ENCODE measurements at places on chromosomes 2 and 18.

DNA sequence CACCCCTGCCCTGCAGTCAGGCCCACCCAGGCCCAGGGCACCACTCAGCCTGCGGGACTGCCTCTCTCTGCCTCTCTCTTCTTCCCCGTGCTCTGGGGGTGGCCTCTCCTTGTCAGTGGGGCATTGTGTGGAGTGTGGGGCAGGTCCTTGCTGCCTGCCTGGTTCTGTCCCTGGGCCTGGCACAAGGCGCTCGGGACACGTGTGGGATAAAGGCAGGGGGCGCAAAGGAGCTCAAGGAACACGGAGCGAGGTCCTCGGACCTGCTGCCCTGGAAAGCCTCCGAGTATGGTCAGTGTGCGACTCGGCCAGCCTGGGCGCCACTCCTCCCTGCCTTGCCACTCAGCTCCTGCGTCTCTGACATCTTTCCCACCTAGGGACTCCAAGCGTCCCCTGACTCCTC is 262.2 kb downstream of the HDAC4 start:
- DNase-seq = no peak

DNA sequence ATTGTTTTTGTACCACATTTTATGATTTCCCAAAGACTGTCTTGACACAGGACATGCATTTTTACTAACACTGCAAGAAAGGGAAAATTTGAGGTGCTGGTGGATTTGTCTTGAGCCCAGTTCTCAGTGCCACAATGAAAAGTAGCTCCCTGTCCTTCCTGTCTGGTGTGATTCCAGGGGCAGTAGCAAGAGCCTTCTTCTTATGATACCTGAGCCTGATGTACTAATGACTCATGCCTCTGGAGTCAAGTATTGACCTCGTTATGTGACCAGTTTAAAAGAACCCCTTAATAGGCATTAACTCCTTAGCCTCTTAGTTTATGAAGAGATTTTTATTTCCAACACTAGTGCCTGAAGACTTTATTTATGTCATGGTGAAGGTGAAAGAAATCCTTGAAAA is 728.6 kb downstream of the SLC4A3 start:
- no peak for DNase-seq

DNA sequence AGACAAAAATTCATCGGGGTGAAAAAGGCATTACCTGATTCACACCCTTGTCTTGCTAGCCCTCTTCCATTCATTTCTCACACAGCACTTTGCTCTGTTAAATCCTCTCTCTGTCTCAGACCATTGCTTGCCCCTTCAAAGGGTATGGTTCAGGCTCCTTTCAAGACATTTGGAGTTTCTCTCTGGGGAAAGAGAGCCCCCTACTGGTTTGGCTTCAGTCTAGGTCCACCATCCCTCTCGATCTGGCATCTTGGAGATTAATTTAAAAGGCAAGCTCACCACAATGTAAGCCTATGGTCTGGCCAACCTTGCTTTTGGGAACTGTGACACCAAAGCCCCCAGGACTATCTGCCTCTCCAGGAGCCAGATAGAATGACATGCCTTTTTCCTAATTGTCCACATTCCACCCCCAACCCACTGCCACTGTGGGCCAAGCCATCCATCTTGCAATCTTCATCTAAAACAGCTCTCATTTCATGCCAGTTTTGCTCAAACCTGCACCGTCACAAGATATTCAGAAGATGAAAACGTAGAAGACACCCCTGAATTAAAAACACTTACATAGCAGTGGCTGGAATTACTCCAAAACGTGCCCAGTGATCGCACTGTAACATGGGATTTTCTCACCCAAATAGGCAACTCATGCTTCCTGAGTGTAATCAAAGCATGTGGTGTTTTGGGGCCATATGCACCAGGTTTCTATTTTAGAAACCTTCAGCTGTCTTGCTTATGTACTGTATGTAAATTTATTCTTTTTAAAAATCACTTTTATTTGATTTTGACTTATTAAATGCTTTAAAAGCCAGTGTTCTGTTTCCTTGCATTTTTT is 93.9 kb downstream of the FARSB start:
- DNase-seq = no peak

DNA sequence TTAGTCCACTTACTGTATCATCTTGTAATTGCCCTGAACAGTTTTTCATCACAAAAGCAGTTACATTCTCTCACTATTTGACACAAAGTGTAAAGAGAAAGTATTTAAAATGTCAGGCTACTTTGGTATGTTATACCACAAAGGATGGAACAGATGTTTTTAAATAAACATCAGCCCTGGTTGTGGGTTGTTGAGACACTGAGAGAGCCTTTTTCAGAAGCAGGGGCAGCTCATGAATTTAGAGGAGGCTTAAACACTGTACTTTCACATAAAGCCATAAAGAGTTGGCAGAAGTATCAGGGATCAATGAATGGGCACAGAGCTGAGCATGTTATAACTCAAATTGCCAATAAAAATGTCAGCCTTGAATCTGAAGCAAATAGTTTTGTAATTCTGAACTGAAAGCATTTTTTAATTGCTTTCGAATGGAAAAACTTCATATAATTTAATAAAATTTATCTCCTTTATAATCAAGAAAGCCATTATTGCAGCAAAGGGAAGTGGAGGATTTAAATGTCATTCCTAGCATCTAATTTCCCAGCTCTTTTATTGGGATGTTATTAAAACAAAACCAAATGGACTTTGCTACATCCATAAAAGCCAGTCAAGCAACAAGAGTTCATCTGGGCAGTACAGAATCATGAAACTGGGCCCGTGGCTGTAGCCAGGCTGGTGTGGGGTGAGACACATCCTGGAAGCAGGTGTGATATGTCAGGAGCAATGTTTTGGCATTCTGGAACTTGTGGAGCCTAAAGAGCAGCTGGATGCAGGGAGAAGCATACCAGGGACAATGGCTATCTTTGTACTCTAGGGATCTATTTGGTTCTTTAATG is 95.1 kb upstream of the NT5C1B start:
- DNase-seq = no peak

GRCh38 chr2:162839419-162839818 is 852 bp upstream of the KCNH7 start:
- DNase-seq = peak; percentile 41

GRCh38 chr18:3839581-3839981 is 389.6 kb downstream of the TGIF1 start:
- no peak for DNase-seq

DNA sequence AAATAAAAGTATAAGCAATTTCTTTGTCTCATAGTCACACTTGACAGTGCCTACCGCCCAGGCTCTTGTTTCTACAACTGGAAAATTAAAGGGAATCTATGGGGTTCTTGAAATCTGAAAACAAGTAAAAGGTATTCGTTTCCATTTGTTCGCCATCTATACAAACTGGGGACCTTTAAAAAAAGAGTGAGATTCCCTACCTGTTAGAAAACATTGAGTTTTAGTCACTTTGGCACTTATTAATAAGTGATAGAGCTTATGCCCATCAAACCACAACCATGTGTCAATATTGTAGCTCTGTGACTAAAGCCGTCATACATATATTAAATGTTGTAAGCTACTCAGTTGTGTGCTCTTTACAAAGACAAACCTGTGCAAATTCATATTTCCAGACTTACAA is 13.2 kb downstream of the FN1 start:
- DNase-seq = no peak

- no peak for DNase-seq
Observed at GRCh38 chr2:127140538-127140937, 33.6 kb upstream of the BIN1 start.

- DNase-seq = peak; percentile 78
Observed at GRCh38 chr2:170715062-170715931, at the start of gene SP5. Gene SP5, plus strand, starts transcription at chr2:170715337. Its CDS starts 176 bp downstream, at chr2:170715513.

- no peak for DNase-seq
Observed at GRCh38 chr2:43097644-43098408, 128.6 kb downstream of the ZFP36L2 start.

- DNase-seq = no peak
Observed at GRCh38 chr2:71253476-71253875, 26.6 kb upstream of the PAIP2B start.

- no peak for DNase-seq
Observed at GRCh38 chr2:24816404-24816803, 23.2 kb downstream of the CENPO start.

All from tibial artery (tissue), 4 donors.